ENCODE measurements at places on chromosomes 2 and 18.
A peak's percentile ranks its signal among the peaks of the same experiment; 100 is the strongest.

DNA sequence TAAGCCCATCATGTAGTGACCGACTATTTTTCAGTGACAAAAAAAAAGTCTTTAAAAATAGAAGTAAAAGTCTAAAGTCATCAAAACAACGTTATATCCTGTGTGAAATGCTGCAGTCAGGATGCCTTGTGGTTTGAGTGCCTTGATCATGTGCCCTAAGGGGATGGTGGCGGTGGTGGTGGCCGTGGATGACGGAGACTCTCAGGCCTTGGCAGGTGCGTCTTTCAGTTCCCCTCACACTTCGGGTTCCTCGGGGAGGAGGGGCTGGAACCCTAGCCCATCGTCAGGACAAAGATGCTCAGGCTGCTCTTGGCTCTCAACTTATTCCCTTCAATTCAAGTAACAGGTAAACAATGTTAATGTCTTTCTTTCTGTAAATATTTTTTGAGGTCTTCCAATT is at the start of gene CD28:
TSS of gene CD28 (plus strand) at position 237 of the 400 bp plus-strand sequence. CDS start at position 295, 58 bp downstream.
- DNase-seq = no peak

DNA sequence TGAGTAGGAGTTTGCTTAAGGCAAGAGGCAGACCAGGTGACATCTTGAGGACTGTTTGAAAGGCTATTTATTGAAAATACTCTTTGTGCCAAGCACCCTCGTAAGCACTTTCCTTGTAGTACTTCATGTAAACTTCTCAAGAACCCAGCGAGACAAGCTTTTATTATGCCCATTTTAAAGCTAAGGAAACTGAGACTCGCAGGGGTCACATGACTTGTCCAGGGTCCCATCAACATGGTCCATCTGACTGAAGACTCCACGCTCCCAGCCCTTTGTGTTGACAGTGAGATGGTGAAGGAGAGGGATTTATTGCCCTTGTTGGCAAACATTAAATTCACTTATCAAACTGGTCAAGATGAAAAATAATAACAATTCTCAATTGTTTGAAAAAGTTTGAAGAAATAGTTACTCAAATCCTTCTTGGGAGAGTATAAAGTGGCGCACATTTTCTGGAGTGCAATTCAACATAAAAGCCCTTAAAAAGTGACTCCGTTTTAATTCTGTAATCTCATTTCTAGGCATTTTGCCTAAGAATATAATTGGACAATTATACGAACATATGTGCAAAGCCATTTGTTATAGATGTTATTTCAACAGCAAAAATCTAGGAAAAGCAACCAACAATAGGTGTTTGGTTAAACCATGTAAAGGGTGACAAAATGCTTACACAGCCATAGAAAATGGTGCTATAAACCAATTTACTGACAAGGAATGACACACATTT is 270.5 kb upstream of the NCKAP5 start:
- no peak for DNase-seq

DNA sequence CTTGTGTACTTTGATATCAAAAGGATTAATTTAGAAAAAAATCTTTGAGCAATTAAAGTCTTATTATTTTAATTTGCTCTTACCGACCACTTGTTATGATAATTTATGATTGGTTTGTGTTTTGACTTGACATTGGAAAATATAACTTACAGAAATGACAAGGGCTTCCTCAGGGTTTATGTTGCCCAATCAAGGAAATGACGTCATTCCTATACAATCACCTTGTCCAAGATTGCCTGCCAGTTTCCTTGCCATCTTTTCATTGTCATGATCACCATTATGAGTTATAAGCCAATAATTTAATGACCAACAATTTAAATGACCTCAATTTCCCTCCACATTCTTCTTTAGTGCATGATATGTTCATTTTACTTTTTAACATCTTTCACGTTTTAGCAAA is 351.8 kb upstream of the TMEFF2 start:
- no peak for DNase-seq

DNA sequence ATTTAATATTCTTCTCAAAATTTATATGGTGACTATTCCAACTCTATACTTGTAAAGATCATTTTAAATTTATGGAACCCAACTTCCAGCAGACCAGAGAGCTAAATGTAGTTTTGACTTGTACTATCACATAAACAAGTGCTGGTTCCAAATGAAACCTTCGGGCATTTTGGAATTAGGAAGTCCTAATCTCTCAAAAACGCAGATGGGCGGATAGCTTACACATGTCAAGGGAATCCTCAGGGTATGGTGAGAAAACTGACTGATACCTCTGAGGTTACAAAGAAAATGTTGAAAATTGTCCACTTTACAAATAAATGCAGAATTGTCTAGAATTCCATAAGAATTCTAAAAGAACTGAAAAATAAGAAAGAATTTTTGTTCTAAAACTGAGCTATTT is 224.1 kb downstream of the SS18 start:
- DNase-seq = no peak

- no peak for DNase-seq
Measured at GRCh38 chr18:26429535-26430226, 118.7 kb downstream of the KCTD1 start.

DNA sequence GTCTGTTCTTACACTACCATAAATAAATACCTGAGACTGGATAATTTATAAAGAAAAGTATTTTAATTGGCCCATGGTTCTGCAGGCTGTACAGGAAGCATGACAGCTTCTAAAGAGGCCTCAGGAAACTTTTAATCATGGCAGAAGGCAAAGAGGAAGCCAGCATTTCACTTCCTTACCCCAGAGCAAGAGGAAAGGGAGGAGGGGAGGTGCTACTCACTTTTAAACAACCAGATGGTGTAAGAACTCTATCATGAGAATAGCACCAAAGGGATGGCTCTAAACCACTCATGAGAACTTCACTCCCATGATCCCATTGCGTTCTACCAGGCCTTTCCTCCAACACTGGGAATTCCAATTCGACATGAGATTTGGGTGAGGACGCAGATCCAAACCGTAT is 344.4 kb upstream of the SLC39A10 start:
- DNase-seq = peak; percentile 68

DNA sequence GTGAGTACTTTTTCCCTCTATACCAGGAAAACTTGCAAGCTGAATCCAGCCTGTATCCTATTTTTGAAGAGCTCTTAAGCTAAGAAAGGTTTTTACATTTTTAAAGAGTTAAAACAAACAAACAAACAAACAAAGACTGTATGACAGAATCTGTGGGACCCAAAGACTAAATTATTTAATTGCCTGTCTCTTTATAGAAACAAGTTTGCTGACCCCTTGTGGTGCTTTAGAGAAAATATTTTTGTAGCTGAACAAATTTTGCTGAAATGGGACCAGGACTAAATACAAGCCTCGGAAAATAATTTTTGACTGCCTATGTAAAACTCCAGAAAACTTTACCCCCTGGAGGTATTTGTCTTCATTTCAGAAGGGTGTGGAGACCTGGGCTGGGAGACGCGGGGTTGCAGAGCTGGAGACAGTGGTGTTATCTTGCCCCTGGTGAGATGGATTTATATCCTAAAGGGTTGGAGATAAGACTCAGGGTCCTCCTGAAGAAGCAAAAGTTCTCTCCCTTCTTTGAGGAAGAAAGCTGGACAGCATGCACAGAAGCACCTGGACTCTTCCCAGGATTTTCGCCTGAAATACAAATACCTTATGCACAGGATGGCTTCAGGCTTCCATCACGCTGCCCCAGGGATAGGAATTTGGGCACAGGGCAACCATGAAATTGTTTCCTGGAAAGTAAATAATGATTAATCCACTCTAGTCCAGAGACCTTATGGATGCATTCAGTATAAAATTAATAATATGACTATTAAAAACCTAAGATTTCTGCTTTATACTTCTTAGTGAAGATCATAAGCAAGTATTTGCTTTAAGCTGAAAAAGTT is 54.3 kb downstream of the TMX3 start:
- DNase-seq = peak; percentile 28

DNA sequence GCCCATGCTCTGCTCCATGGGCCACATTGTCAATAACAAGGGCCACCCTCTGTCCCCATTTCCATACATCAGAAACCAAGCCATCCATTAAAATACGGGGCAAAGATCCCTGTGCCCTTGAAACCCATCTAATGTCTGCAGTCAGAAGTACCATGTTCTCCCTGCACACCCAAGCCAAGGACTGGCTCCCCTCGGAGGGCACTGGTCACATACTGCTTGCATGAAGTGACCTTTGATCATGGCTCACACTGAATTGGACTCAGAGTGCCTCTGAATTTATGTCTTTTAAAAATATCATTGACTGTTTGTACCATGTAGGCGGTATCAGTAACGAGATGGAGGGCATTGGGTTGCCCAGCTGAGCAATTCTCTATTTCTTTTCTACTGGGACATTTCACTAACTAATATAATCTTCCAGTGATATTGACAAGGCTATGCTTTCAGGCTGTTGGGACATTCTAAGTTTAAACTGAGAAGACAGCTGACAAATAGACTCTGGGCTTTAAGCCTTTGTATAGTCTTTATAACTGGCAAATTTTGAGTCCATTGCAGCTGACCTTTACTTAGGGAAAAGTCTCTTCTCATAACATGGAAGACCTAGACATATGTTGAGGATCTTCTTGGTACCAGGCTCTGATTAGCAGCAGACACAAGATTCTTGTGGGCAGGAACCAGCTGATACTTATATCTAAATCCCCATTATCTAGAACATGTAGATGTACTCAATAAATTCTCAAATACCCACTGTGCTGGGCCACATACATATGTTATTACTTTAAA is 214.3 kb downstream of the MYCN start:
- no peak for DNase-seq

- DNase-seq = no peak
Measured at GRCh38 chr18:8005870-8006569, 438.9 kb downstream of the PTPRM start.

DNA sequence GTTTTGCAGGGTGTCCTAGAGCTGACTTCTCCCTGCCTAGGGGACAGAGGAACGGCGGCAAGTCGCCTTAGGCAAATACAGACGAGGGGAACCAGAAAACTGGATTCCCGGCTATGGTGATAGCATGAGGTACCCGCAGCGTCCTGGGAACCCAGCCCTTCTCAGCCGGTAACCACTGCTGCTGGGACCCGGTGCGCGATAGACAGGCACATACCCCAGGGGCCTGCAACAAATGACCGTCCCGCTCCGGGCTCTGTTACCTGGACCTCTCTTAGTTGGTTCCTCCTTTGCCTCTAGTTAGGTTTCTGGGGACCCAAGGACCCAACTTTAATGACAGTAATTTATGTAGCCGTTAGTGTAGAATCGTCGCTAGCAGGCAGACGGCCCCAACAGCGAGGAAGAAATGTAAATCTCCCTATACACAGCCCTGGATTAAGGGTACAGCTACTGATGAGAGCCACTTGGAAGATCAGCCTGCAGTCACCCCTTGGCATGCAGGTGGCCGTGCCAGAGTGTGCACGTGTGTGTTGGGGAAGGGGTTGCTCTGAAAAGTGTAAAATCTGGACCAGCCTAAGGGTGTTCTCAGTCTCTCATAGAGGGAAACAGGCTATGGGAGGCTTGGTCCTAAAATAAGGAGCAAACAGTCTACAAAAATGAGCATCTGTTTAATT is 819 bp upstream of the SERPINE2 start:
- DNase-seq = no peak

GRCh38 chr18:79151191-79151590 is 82.0 kb downstream of the ATP9B start:
- no peak for DNase-seq

GRCh38 chr2:228653884-228654283 is 472.4 kb upstream of the SPHKAP start:
- DNase-seq = no peak

DNA sequence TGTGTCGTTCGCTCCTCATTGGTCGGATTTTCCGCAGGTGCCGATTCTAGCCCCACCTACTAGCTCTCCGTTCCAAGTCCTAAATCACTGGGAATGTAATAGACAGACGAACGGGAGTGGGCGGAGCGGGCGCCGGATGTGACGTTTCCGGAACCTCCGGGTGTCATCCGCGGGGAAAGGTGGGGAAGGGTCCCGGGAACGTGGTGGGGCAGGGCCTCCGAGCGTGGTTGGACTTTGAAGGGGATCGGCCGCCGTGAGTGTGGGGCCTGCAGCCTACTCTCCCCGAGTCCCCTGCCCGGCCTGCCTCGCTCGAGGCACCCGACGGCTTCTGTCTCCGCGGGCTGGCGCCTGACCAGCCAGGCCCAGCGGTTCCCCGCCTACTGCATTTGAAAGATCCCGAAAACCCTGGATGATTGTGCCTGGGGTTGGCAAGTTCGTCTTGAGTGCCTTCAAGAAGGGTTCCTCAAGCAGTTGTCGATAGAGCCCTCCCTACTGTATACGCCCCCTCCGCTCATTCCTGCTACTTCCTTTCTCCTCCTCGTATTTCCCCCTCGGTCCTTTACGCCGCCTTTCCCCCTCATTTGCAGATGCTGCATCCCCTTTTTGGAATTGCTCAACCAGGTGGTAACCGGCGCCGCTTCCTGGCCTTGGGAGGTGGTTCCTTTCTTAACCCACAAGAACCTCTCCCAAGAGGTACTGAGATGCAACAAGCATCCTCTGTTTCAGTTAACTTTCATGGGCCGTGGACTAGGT is at the start of gene STAMBP:
TSS of gene STAMBP (plus strand) at position 144 of the 753 bp plus-strand sequence. CDS start 1,896 bp downstream, outside the sequence.
- DNase-seq = peak; percentile 88

- DNase-seq = no peak
Measured at GRCh38 chr2:223282221-223282620, 230.2 kb downstream of the KCNE4 start.

GRCh38 chr2:128798502-128799283 is 480.0 kb upstream of the HS6ST1 start:
- no peak for DNase-seq

DNA sequence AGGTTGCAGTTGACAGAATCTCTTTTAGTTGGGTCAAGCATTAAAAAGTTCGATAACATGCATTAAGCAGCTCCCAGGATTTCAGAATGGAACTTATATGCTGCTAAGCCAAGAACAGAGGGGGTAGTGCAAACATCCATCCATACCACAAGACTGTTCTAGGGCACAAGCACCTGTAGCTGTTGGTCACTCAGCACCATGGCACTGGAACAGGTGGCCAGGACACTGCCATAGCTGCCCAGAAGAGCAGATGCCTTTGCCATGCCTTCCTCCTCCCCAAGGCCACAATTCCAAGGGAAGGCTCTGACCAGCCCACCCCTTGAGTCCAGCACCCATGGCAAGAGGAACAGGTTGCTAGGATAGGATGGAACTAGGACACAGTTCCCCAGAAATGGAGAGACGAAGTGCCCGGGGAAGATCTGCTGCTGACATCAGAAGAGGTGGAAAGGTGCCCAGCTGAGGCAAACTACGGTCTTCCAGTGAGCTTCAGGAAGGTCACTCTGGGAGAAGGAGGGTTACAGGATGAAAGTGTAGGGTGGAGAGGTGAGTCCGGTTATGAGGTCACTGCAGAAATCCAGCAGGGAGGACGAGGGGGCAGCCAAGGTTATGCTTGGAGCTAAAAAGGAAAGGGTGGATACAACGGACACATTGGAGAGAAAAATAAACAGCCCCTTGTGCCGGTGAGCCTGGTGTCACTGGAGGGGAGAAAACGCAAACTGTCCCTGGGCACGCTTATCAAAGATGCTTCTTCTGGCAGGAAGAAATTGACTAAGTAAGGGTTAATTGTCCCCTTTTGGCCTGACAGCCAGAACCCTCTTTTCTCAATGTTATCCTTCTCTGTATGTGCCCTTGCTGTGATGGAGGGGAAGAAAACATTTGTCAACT is 41.9 kb downstream of the C1QL2 start:
- DNase-seq = no peak

- no peak for DNase-seq
Measured at GRCh38 chr2:37984589-37984988, 59.5 kb downstream of the RMDN2 start.

Measured in GF-D8 (cell line).